ENCODE measurements at places on chromosomes 1 and 21. TPM values are rescaled to one million over a fixed set of nuclear protein-coding genes. Genes with fewer than 3 reads are reported as not detected.

PEF1 gene
- 64.0 TPM for total RNA-seq

DNA sequence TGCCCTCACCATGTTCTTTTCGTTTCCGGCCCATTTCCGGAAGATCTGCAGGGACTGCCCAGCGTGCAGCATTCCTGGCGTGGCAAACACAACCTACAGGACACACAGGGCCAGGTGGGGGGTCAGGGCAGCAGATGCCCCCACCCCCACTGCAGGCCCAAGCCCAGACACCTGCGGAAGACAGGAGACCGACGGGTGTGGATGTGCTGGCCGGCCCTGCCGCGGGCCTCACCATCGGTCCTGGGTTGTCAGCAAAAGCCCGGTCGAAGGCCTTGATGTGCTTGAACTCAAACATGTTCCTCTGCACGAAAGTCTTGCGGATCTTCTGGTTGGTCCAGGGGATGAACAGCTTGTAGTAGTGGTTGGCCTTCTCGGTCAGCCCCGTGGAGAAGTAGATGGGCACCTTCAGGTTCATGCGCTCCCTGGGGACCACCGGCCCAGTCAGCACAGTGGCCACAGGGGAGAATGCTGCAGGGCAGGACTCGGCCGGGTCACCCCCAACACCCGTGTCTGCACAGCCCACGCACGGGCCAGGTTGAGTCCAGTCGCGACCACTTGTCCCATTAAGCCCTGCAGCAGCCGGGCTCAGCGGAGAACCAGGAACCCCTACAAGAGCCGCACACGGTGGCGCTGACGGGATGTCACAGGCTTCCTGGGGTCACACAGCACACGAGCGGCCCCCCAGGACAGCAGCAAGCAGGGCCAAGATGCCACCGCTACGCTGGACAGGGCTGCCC is 5.3 kb downstream of the PUSL1 start:
- no peak overlapping the region for H3K4me3 ChIP-seq
- peaks cover 42% of the 10 kb centered on the region for H3K4me1 ChIP-seq
- no peaks in the 10 kb centered on the region for H3K27me3 ChIP-seq
- H3K27ac ChIP-seq: no peak overlapping the region
- DNase-seq: no peak

HHIPL2 gene
- total RNA-seq: not detected

WNT2B gene
- total RNA-seq: 1.8 TPM

DNA sequence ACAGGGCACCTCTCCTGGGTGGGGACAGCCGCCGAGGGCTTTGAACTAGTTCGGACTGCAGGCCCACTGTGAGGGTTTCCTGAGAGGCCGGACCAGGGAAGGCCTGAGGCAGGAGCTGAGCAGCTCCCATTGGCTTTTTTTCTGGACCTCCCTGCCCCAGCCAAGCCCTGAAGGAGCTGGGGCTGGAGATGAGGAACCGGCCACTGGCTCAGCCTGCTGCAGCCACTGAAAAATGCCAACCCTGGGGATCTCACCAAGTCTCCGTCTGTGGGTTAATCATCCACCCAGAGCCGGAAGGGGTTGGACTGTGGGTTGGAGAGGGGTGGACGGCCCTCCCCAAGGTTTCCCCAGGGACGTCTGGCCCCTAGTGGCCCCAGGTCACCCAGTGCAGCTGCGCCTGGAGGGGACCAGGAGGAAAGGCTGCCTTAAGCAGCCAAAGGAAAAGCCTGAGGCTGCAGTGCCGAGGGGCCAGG is 2.5 kb downstream of the VWA1 start:
- no peak for DNase-seq
- H3K36me3 ChIP-seq: peaks cover 10% of the 10 kb centered on the region
- no peak overlapping the region for H3K27ac ChIP-seq
- H3K4me3 ChIP-seq: no peak overlapping the region
- peaks cover 79% of the 10 kb centered on the region for H3K4me1 ChIP-seq

S100A1 gene
- 14.3 TPM for total RNA-seq

- no peak overlapping the region for H3K4me3 ChIP-seq
- H3K36me3 ChIP-seq: no peaks in the 10 kb centered on the region
- DNase-seq: no peak
- H3K27me3 ChIP-seq: no peaks in the 10 kb centered on the region
- no peaks in the 10 kb centered on the region for H3K4me1 ChIP-seq
- no peak overlapping the region for H3K27ac ChIP-seq
Observed at GRCh38 chr1:106846656-106847055, 209.8 kb upstream of the PRMT6 start.

DNA sequence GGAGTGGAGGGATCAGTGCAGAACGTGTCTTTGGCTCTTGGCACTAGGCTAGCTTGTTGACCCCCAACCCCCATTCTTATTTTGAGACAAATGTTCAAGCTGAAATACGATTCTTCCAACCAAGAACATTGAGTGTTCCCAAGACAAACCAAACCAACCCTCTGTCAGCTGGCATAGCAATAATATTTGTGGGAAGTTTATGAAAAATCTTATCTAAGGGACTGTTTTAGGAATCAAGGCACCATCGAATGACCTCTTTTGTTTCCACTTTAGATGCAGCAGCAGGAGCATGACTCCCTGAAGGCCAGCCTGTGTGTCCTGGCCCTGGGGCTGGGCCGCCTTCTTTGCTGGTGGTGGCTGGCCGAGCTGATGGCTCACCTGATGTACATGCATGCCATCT is 89.2 kb downstream of the HHAT start:
- H3K4me3 ChIP-seq: no peak overlapping the region
- H3K36me3 ChIP-seq: no peaks in the 10 kb centered on the region
- H3K27me3 ChIP-seq: no peaks in the 10 kb centered on the region

EXO1 gene
- total RNA-seq: not detected

CDCA8 gene
- not detected for total RNA-seq
